ENCODE measurements at places on chromosomes 1 and 21.

- DNase-seq: no peak
These were observed 9.2 kb upstream of the SERTAD4 start for GRCh38 chr1:210223226-210223904.

- DNase-seq: no peak
These were observed 97.7 kb downstream of the NEK7 start for GRCh38 chr1:198254521-198254920.

- no peak for DNase-seq
These were observed 1.6 kb downstream of the KRTAP10-2 start for GRCh38 chr21:44549525-44550211.

- DNase-seq: no peak
These were observed 1040.7 kb upstream of the B3GALT2 start for GRCh38 chr1:194227161-194227560.

GRCh38 chr1:54945393-54945936 lies 35.0 kb upstream of the TMEM61 start:
- DNase-seq: no peak

DNA sequence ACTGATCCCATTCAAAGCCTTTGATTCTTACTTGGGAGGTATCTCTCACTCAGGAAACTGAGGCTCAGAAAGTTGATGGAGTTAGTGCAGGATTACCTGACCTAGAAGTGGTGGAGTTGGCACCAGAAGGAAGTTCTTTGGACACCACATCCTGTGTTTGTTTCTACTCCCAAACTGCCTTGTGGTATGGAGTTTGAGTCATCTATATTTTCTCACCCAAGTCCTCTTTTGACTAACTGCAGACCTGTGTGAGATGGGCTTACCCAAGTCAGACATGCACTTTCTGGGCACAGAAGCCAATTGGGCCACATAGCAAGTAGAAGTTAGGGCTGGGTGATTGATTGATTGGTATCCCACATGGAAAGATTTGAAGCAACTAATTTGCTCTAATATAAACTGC lies 36.1 kb downstream of the FGGY start:
- peak; percentile 10 for DNase-seq

DNA sequence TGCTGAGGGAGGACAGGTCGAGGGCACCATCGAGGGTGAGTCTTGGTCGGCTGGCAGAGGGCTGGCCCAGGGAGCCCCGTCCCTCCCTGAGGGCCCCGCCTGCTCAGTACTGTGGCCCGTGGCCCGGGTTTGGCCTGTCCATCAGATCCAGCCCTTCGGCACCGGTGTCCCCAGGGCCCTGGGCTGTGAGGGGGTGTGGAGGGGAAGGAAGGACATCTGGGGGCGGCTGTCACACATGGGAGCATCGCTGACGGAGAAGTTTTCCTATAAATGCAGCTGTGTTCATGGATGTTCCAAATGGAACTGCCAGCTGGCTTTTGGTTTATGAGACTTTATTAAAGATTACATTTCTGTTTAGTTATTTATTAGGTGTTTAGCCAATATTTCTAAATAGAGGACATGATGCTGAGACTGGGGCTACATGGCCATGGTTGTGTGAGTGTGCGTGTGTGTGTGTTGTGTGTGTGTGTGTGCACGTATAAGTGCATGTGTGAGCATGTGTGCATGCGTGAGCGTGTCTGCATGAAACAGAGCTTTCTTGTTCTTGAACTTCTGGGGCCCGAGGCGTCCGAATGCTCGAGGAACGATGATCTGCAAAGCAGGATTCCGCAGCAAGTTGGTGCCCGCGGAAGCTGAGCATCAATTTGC lies 54.3 kb downstream of the SLX9 start:
- DNase-seq: no peak

- no peak for DNase-seq
These were observed 661.5 kb upstream of the ZP4 start for GRCh38 chr1:238552271-238552670.

DNA sequence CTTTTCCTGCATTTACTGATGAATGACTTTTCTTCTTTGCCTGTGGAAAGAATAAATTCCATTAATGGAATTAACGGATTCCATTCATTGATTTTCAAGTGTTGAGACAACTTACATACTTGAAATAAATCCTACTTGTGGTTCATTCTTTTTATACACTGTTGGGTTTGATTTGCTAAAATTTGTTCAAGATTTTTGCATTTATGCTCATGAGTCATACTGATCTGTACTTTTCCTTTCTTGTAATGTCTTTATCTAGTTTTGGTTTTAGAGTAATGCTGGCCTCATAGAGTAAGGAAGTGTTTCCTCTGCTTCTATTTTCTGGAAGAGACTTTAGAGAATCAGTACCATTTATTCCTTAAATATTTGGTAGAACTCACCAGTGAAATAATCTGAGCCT lies 14.4 kb downstream of the UROD start:
- DNase-seq: no peak

GRCh38 chr21:34534522-34534921 lies 22.5 kb upstream of the KCNE1 start:
- no peak for DNase-seq

DNA sequence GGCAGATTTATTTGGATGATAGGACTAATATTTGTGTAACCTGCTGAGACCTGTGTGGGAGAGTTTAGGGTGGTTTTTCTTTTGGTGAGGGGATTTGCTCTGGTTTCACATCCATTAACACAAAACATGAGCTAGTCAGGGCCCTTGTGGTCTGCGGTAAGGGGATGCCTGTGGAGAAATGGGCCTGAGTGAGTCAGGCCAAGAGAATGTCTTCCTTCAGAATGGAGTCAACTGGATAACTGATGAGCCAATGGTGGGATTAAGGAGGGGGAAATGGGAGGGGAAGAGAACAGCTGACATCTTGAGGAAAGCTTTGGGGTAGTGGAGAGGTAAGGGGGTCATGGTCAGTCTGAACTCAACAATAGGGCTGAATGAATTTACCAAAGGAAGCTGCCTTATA lies 13.9 kb downstream of the WNT2B start:
- no peak for DNase-seq

- no peak for DNase-seq
These were observed 28.3 kb downstream of the CAPZB start for GRCh38 chr1:19456968-19457441.

- no peak for DNase-seq
These were observed 9.2 kb downstream of the CD1E start for GRCh38 chr1:158362941-158363340.

- no peak for DNase-seq
These were observed 21.7 kb upstream of the CTSK start for GRCh38 chr1:150829751-150830150.

DNA sequence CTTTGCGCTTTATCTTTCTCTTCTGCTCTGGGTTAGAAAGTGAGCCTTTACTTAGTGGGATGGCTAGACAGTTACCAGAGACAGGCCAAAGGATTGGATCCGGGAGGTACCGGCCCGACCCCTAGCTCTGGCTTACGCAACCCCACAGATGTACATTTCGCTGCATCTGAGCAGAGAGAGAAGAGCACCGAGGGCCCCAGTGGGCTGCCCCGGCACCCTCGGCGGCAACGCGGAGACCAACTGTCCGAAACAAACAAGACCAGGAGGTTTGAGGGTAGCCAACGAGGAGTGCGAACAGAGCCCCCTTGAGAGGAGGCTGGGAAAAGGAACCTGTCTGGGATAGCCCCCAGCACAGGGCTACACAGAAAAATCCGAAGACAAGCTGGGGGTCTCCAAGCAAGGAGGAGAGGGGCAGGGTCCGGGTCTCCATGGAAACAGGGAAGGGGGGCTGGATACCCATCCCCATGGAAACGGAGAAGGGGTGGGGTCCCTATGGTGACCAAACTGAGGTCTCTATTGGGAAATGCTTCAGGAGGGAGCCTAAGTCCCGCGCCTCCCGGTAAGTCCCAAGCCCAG lies 373 bp downstream of the MTF1 start:
- peak; percentile 7 for DNase-seq

GRCh38 chr1:228937851-228938536 lies 202.7 kb downstream of the RHOU start:
- DNase-seq: no peak

- DNase-seq: no peak
These were observed 16.6 kb downstream of the TEX35 start for GRCh38 chr1:178529364-178530036.

DNA sequence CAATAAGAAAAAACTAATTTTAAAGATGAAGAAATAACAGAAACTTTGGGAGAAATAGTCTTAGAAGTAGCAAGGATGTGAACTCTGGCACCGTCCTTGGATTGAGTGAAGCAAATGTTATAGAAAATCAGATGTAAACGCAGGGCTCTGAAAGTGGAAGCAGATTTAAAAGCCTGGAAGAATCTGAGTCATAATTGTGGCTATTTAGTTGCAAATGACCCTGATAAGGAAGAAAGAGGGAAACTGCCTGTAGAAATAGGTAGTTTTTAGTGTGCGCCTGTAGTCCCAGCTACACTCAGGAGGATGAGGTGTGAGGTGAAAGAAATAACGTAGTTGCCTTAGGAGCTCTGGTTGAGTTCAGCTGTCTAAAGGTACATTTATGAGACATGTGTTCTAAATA lies 101.0 kb downstream of the NGF start:
- DNase-seq: no peak

DNA sequence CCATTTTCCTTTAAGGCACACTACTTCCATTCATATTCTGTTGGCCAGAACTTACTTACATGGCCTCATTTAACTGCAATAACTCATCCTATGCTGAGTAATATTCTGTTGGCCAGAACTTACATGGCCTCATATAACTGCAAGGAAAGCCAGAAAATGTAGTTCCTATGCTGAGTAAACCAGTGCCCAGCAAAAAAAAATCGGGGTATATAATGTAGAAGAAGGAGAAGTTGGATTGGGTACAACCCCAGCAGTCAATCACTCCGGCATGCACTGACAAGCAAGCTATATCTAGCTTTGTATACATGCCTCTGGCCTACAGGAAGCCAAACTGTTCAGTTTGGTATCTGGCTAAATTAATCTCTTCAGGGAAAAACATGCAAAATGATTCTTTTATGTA lies 39.4 kb upstream of the PPIH start:
- DNase-seq: no peak

DNA sequence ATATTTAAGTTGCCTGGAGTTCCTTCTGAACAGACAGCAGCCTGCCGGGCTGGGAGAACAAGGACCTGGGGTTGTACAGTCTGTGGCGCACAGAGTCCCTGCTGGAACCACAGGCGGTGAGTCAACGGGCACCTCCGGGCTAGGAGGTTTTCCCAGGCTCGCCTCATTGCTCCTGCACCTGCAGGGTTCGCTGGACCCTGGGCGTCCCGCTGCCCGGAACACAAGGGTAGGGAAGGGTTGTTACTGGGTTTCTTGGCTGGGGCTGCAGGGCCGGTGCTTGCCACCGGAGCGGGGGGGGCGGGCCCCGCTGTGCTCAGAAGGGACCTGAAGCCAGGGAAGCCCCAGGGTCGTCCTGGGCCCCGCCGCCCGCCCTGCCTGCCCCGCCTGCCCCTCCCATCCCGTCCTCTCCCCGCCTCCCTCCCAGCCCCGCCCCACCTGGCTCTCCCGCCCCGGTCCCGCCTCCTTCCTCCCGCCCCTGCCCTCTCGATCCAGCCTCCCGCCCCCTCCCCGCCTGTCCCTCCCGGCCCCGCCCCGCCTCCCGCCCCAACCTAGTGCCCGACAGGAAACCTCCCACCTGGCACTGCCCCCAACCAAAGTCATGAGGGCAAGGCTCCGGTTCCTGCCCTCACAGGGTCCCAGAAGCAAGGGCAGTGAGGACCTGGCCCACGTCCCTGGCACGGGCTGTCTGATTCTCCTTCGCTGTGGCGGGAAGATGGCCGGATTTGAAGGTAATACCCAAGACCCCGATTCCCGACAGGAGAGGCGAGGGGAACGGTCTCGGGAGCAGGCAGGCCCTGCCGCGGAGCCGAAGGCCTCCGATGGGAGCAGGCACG lies 6.8 kb downstream of the JMJD4 start:
- DNase-seq: peak; percentile 79

DNA sequence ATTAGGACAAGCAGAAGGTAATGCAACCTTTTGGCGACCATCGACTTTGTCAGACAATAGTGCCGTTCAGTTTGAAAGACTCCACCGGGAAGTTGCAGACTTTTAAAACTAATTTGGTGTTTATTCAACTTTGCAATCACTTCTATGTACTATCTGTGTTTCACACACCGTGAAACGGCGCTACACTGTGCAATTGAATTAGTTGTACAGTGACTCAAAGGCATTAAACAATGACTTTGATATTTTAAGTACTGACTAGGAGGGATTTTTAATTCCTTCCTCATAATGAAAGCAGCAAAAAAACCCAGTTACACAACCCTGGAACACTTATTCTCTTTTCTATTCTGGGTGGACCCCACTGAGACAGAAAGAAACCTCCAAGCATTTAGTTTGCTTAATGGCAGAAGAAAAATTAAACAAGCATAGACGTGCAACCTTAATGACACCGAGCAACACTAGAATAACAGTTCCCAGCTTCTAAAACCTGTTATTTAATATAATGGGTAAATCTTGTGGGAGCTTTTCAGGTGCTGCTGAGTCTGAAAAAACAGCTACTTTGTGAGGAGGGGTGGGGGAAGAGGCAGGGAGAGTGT lies 176.8 kb downstream of the LMO4 start:
- no peak for DNase-seq

- DNase-seq: no peak
These were observed 39.7 kb downstream of the ANKRD13C start for GRCh38 chr1:70314706-70315304.
